Activated naive CD8-positive, alpha-beta T cell treated with anti-CD3 and anti-CD28 coated beads, Interleukin-2, amount 50 U/mL, for 24 hours (primary cell): ENCODE measurements at places on chromosomes 12 and 14.

DNA sequence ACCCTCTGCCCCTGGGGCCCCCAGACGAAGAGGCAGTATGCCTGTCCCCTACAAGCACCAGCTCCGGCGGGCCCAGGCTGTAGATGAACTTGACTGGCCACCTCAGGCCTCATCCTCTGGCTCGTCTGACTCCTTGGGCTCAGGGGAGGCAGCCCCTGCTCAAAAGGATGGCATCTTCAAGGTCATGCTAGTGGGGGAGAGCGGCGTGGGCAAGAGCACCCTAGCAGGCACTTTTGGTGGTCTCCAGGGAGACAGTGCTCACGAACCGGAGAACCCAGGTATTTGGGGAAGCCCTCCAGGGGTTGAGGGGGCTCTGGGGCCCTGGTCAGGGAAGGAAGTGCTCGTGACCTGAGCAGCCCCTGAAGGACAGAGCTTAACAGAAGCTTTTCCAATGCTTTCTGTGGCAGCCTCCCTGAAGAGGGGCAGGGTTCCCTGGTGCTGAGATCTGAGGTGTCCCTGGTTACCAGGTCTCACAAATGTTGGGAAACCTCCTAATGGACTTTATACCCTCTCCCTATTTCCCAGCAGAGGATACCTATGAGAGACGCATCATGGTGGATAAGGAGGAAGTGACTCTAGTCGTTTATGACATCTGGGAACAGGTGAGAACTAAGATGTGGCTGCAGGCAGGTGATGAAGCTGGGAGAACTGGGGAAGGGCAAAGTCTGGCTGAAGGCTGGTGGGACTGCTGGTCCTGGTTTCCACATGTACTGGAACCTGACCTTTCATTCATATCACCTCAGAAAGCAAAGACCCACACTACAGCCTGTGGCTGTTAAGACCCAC lies 1.9 kb downstream of the REM2 start:
- peaks cover 2% of the 10 kb centered on the region for H3K36me3 ChIP-seq
- no peaks in the 10 kb centered on the region for H3K27me3 ChIP-seq
- no peak overlapping the region for H3K27ac ChIP-seq
- H3K4me3 ChIP-seq: no peak overlapping the region
- DNase-seq: no peak

DNA sequence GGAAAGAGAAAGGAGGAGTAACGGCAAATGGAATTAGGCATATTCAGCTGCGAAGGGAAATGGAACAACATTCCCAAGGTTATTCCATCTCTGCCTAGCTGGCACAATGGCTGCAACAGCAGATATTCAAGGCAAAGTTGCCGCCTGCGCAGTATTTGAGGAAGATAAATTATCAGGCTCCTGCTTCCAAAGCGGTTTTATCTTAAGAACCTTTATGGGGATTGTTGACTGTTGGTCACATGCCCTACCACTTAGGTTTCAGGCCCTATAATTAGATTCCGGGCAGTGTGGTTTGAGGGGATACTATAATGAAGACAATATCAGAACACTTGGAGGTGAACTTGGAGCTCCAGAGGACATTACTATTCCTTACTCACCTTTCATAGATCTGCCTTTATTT lies 99.7 kb downstream of the FGD4 start:
- H3K27me3 ChIP-seq: no peaks in the 10 kb centered on the region
- no peak overlapping the region for H3K27ac ChIP-seq
- peaks cover 2% of the 10 kb centered on the region for H3K4me1 ChIP-seq
- no peaks in the 10 kb centered on the region for H3K36me3 ChIP-seq
- no peak for DNase-seq
- H3K4me3 ChIP-seq: no peak overlapping the region

DNA sequence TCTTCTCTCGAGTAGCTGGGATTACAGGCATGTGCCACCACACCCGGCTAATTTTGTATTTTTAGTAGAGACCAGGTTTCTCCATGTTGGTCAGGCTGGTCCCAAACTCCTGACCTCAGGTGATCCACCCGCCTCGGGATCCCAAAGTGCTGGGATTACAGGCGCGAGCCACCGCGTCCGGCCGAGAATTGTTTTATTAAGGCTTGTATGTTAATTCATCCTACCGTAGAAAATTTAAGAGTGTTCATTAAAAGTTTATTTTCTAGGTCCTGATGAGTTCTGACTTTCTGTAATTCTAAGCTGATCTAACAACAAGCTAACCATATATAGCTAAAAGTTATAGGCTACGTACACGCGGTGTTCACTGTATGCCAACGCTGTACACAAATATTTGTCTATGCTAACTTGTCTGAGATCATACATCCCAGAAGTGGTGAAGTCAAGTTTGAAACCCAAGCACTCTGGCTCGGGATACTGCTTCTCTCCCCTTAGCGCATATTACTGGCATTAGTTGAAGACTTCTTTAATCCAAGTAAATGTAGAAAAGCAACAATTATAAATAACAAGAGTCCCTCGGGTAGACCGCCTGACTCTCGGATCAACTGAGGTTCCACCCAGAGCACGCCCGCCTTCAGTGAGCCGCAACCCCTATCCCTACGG lies 570 bp upstream of the MRPS35 start:
- peaks cover 9% of the 10 kb centered on the region for H3K36me3 ChIP-seq
- H3K27ac ChIP-seq: peak overlapping the region; percentile 94
- H3K4me1 ChIP-seq: peaks cover 29% of the 10 kb centered on the region
- H3K27me3 ChIP-seq: no peaks in the 10 kb centered on the region
- H3K4me3 ChIP-seq: peak overlapping the region; percentile 96

DNA sequence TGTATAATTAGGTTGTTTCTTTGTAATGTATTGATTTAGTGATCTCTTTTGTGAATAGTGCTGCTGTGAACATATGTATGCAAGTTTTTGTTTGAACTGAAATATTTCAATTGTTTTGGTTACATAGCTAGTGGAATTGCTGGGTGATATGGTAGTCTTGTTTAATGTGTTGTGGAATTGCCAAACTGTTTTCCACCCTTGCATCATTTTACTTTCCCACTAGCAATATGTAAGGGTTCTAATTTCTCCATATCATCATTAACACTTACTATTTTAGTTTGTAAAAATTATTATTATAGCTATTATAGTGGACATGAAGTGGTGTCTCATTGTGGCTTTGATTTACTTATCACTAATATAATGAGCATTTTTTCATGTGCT lies 5.9 kb downstream of the G2E3 start:
- no peak overlapping the region for H3K4me3 ChIP-seq
- H3K36me3 ChIP-seq: peaks cover 35% of the 10 kb centered on the region
- DNase-seq: no peak

DNA sequence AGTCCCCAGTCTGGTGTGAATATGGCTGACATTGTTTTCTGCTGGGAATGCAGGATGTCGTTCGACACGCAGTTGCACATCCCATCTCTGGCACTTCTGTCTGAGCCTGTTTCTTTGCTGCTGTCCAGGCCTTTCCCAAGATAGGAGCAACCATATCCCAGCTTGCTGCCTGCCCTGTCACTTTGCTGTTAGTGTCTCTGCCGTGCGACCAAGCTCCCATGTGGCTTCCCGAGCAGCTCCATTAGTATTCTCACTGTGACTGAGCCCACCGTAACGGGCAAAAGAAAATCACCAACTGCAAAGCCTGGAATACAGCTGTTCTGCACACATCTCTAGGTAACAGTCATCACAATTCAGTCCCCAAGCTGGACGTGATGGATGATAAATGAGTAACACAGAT lies 66.0 kb upstream of the CPSF6 start:
- H3K27ac ChIP-seq: no peak overlapping the region
- no peaks in the 10 kb centered on the region for H3K27me3 ChIP-seq
- H3K36me3 ChIP-seq: no peaks in the 10 kb centered on the region
- H3K4me1 ChIP-seq: no peaks in the 10 kb centered on the region
- no peak for DNase-seq

GRCh38 chr14:86321151-86321550 lies 791.2 kb downstream of the FLRT2 start:
- no peak overlapping the region for H3K4me3 ChIP-seq
- no peak overlapping the region for H3K27ac ChIP-seq
- H3K27me3 ChIP-seq: no peaks in the 10 kb centered on the region
- DNase-seq: no peak

GRCh38 chr12:103858953-103859601 lies 18.0 kb upstream of the NT5DC3 start:
- no peak overlapping the region for H3K27ac ChIP-seq
- H3K36me3 ChIP-seq: no peaks in the 10 kb centered on the region
- H3K4me3 ChIP-seq: no peak overlapping the region
- DNase-seq: no peak
- H3K4me1 ChIP-seq: no peaks in the 10 kb centered on the region

- peaks cover 3% of the 10 kb centered on the region for H3K27me3 ChIP-seq
- peaks cover 68% of the 10 kb centered on the region for H3K4me1 ChIP-seq
- peak overlapping the region; percentile 95 for H3K27ac ChIP-seq
Observed at GRCh38 chr14:61699027-61699426, 3.7 kb downstream of the HIF1A start.

GRCh38 chr14:80718940-80719339 lies 222.6 kb downstream of the CEP128 start:
- DNase-seq: no peak
- no peak overlapping the region for H3K27ac ChIP-seq
- H3K27me3 ChIP-seq: no peaks in the 10 kb centered on the region

DNA sequence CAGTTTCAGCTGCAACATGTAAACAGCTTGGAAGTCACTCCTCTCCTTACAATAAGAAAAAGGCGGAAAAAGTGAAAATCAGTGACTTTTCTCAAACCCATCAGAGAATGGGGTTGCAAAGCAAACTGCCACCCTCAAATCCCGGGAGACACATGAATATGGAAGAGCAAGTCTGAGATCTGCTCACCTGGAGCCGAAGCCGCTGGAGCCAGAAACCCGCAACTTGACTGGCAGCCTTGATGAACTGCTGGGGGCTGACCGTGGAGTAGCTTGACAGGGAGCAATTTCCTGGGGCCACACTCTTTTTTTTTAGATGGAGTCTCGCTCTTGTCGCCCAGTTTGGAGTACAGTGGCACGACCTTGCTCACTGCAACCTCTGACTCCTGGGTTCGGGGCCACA lies 208.2 kb downstream of the KIF26A start:
- DNase-seq: no peak
- no peak overlapping the region for H3K4me3 ChIP-seq
- no peaks in the 10 kb centered on the region for H3K4me1 ChIP-seq
- H3K36me3 ChIP-seq: no peaks in the 10 kb centered on the region

GRCh38 chr12:51218607-51219161 lies 822 bp upstream of the POU6F1 start:
- peak overlapping the region; percentile 90 for H3K27ac ChIP-seq
- peaks cover 16% of the 10 kb centered on the region for H3K4me1 ChIP-seq
- peak overlapping the region; percentile 83 for H3K4me3 ChIP-seq
- no peaks in the 10 kb centered on the region for H3K36me3 ChIP-seq

- H3K27me3 ChIP-seq: peaks cover 17% of the 10 kb centered on the region
- H3K4me3 ChIP-seq: no peak overlapping the region
- H3K36me3 ChIP-seq: no peaks in the 10 kb centered on the region
- no peaks in the 10 kb centered on the region for H3K4me1 ChIP-seq
Observed at GRCh38 chr14:61154641-61155040, 126.5 kb downstream of the TMEM30B start.

DNA sequence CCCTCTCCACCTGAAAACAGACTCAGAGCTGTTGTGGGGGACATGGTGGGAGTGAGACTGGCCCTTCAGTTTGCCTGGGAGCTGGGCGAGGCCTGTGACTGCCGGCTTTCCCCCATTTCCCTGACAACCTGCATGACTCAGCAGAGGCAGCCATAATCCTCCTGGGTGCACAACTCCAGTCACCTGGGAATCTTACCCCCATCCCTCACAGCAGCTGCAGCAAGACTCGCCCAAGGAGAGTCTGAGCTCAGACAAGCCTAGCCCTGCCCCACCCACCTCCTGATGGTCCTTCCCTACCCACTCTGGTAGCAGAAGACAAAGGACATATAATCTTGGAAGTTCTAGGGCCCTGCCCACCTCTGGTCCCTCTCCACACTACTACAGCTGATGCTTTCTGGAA lies 207.3 kb upstream of the ARID2 start:
- H3K4me1 ChIP-seq: peaks cover 12% of the 10 kb centered on the region
- H3K27ac ChIP-seq: no peak overlapping the region
- no peak overlapping the region for H3K4me3 ChIP-seq
- H3K27me3 ChIP-seq: no peaks in the 10 kb centered on the region
- no peaks in the 10 kb centered on the region for H3K36me3 ChIP-seq

DNA sequence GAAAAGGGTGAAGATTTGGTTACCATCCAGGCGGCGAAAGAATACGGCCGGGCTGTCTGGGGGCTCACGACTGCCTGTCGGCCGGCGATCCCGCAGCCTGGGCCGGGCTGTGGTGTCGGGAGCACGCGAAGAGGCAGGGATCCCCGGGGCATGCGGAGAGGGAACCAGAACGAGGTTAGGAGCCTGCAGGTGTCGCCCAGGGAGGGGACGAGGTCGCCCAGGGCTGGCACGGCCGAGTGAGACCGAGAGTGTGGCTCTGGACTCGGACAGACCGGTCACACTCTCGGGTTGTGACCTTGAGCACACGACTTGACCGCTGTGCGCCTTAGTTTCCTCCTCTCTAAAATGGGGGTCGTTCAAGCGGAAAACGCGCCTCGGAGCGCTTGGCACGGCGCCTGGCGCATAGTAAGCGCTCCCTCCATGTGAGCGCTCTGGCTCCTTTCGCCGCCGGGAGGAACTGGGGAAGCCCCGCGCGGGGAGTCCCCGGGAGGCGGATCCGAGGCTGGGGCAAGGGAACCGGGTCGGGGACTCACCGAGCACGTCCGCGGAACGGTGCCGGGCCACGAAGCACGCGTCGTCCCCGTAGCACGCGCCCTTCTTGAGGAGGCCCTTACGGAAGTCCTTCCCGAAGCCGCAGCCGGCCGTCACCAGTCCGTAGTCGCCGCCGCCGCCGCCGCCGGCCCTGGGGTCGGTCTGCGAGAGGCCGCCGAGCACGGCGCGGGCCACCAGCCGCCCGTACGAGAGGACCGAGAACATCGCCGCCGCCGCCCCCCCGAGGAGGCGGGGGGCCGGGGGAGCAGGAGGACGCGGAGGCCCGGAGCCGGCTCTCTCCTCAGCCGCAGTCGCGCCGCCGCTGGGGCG lies 612 bp downstream of the PPTC7 start:
- peak overlapping the region; percentile 96 for H3K27ac ChIP-seq
- peak overlapping the region; percentile 98 for H3K4me3 ChIP-seq
- H3K4me1 ChIP-seq: peaks cover 69% of the 10 kb centered on the region
- no peaks in the 10 kb centered on the region for H3K27me3 ChIP-seq

DNA sequence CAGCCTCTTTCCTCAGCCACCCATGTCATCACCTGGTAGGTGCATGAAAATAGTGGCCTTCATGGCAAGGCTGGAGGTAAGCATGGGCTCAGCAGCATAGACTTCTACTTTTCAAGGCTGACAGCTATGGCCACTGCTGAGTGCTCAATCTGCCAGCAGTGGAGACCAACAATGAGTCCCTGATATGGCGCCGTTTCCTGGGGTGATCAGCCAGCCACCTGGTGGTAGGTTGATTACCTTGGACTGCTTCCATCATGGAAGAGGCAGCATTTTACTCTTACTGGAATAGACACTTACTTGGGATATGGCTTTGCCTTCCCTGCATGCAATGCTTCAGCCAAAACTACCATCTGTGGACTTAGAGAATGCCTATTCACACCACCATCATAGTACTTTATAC lies 39.5 kb upstream of the USP44 start:
- DNase-seq: no peak
- H3K27ac ChIP-seq: no peak overlapping the region
- H3K4me3 ChIP-seq: no peak overlapping the region
- no peaks in the 10 kb centered on the region for H3K36me3 ChIP-seq
- no peaks in the 10 kb centered on the region for H3K4me1 ChIP-seq
- peaks cover 2% of the 10 kb centered on the region for H3K27me3 ChIP-seq
